HT-29 (cell line): ENCODE measurements at places on chromosomes 6 and 20. TPM values are rescaled to one million over a fixed set of nuclear protein-coding genes. Genes with fewer than 3 reads are reported as not detected.

DNA sequence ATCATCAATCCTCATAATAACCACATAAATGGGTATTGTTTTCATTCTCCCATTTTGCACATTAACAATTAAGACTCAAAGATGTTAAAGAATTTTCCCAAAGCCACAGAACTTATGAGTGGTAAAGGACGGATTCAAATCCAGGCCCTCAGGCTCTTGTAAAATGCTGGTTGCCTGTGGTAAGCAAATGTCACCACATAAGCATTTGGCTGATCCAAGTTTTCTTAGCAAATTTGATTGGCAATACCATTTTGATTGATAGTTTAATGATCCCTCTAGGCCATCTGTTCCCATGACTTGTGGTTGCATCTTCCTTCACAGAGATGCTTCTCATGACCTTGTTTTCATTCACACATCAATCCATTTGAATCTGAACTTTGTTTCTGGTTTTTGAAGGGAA is 252.0 kb upstream of the RIN2 start:
- DNase-seq = no peak

DNA sequence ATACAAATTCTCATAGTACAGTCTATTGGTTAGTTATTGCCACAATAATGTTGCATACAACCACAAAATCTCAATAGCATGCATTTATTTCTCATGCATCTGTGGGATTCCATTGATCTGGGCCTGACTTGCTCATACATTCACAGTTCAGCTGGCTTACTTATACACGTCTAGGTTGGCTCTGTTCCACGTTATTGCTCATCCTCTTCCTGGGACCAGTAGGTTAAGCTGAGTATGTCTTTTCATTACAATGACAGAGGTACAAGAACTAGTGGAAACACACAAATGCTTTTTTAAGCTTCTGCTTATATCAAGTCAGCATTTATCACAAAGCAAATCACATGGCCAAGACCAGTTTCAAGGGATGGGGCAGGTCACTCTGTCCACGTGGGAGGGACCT is 485.3 kb upstream of the BTBD3 start:
- DNase-seq = no peak

OR12D3 gene
- not detected in 2 replicates for total RNA-seq

ASIP gene
- not detected in 2 replicates for total RNA-seq

- no peak for DNase-seq
Observed at GRCh38 chr6:119821380-119821779, 471.8 kb upstream of the MAN1A1 start.

MEI4 gene
- not detected in 2 replicates for total RNA-seq

BCLAF1 gene
- total RNA-seq = 60.2 and 69.3 TPM in 2 replicates

- DNase-seq = no peak
Observed at GRCh38 chr6:89024456-89024855, 56.1 kb upstream of the PNRC1 start.

DNA sequence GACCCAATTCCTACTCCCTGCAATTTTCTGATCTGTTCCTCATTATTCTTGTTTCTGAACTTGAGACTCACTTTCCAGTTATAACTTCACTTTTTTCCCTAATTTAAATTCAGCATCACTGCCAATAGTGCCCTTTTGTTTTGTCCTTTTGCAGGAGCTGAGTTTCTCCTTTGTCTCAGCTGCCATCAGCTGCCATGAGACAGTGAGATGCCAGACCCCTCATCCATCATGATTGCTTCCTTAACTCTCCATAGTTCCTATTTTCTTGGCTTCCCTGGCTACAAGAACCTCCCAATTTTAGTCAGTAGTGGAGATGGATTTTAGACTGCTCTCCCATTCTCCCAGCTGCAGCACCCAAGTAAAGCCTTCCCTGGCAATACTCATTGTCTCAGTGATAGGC is 518.1 kb downstream of the HDGFL1 start:
- DNase-seq = no peak
